Bronchial smooth muscle cell (primary cell): ENCODE measurements at places on chromosomes 2 and 18. TPM values are rescaled to one million over a fixed set of nuclear protein-coding genes. Genes with fewer than 3 reads are reported as not detected.

The MROH2A gene
- under 0.01 TPM in 1 of 2 replicates, not detected in the other for total RNA-seq

The BCL11A gene
- under 0.01 and 0.17 TPM in 2 replicates for total RNA-seq

The PROM2 gene
- 1.1 and 4.1 TPM in 2 replicates for total RNA-seq

The ING5 gene
- total RNA-seq, result 25.2 and 29.7 TPM in 2 replicates
